ENCODE measurements at places on chromosomes 2 and 18.

DNA sequence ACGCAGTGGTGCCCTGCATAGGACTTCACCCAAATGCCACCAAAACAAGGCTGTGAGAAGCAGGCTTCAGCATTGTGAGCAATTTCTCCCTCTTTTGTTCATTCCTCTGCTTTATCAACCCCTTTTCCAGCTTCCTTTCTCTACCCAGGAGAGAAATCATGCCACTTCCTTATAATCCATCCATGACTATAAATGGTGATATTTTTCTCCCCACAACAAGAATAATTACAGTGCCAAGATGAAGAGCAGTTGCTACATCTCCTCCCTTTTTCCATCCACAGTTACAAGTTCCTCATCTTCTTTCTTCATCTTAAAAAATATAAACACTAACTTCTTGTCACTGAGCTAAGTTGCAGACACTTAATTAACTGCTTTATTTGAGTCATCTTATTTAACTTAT lies 167.2 kb downstream of the ANTXR1 start:
- DNase-seq, result no peak

- no peak for DNase-seq
These were observed 71.8 kb downstream of the ICOS start for GRCh38 chr2:204008352-204008751.

- DNase-seq, result no peak
These were observed 6.5 kb downstream of the SPR start for GRCh38 chr2:72893594-72894319.

- DNase-seq, result no peak
These were observed 61.1 kb downstream of the KCNF1 start for GRCh38 chr2:10972683-10973433.

- no peak for DNase-seq
These were observed 361.2 kb downstream of the LRRTM4 start for GRCh38 chr2:77161009-77161408.

- DNase-seq, result no peak
These were observed 75.3 kb downstream of the TANC1 start for GRCh38 chr2:159043710-159044109.

All from stimulated activated CD4-positive, alpha-beta T cell treated with anti-CD3 and anti-CD28 coated beads, TNF-alpha, amount 100 ng/mL, for 48 hours (primary cell).